SK-N-SH (cell line): ENCODE measurements at places on chromosomes 11 and 22.

GRCh38 chr11:87154246-87154645 lies 116.5 kb downstream of the TMEM135 start:
- no peak for DNase-seq

GRCh38 chr22:48209473-48210197 lies 1447.2 kb downstream of the TBC1D22A start:
- no peak for DNase-seq

DNA sequence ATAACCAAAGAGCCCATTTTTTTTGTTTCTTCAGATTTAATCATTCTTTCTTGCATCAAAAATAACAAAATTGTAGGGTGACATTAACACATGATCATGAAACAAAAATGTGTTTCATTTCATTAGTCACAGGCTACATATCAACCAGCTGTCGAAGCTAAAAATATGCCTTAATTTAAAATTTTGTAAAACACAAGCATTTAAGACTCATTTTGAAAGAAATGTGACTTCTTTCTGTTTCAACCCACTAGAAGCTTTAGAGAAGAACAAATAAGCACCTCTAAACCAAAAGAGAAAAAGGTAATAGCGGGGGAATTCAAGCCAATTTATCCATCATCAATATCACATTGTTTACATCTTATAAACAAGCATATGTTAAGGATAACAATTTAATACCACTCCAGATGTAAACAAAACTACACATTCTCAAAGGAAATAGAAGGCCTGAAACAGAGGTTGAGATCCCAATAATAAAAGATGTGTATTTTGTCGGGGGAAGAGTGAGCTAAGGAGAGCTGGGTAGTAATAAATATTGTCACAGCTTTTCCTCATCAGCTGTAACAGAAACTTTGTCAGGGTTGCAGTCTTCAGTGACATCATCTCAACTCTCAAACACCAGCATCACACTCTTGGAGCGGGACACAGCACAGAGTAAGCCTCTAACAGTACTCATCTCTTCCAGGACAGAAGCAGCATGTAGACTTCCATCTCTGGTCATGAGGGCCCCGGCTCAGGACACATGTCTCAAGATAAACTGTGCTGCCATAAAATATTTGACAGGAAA lies 42.0 kb downstream of the ALG9 start:
- DNase-seq = no peak

GRCh38 chr11:2766166-2766565 lies 66.4 kb upstream of the KCNQ1OT1 start:
- no peak for DNase-seq
